ENCODE measurements at places on chromosomes 3 and 15. TPM values are rescaled to one million over a fixed set of nuclear protein-coding genes. Genes with fewer than 3 reads are reported as not detected.

DOCK3 gene
- 5.5 TPM for total RNA-seq

ZMYND10 gene
- 0.74 TPM for total RNA-seq

ARPP21 gene
- total RNA-seq = not detected

GCNT3 gene
- total RNA-seq = 0.20 TPM

GRCh38 chr3:5185093-5185673 lies 2.3 kb upstream of the EDEM1 start:
- peaks cover 26% of the 10 kb centered on the region for H3K4me1 ChIP-seq
- no peaks in the 10 kb centered on the region for H3K27me3 ChIP-seq
- H3K4me3 ChIP-seq = no peak overlapping the region
- peaks cover 5% of the 10 kb centered on the region for H3K36me3 ChIP-seq

DNA sequence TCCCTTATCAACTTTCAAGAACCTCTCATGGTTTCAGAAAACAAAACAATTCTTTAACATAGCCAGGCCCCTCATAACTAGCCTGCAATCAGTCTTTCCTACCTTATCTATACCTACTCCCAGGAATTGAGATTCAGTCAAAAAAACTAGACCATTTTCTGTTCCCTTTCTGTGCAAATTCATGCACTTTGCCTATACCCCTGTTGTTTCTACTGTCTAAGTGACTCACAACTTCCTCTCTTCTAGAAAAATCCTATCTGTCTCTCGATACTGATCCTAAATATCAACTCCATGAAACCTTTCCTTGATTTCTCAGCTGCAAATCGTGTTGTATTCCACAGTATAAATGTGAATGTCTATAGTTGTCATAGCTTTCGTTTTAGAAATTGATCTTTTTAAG lies 10.9 kb upstream of the IL1RAP start:
- H3K27ac ChIP-seq = no peak overlapping the region
- H3K4me1 ChIP-seq = 0 out of 2 replicates have a peak, but pooled peaks cover 4% of the 10 kb centered on the region
- H3K27me3 ChIP-seq = no peaks in the 10 kb centered on the region

GRCh38 chr15:40296561-40297230 lies 11.0 kb downstream of the PLCB2 start:
- H3K27me3 ChIP-seq = peaks cover 21% of the 10 kb centered on the region
- H3K4me3 ChIP-seq = no peak overlapping the region
- peaks cover 18% of the 10 kb centered on the region for H3K36me3 ChIP-seq
- peaks cover 28% of the 10 kb centered on the region for H3K4me1 ChIP-seq
- no peak overlapping the region for H3K27ac ChIP-seq
- no peak for DNase-seq

DNA sequence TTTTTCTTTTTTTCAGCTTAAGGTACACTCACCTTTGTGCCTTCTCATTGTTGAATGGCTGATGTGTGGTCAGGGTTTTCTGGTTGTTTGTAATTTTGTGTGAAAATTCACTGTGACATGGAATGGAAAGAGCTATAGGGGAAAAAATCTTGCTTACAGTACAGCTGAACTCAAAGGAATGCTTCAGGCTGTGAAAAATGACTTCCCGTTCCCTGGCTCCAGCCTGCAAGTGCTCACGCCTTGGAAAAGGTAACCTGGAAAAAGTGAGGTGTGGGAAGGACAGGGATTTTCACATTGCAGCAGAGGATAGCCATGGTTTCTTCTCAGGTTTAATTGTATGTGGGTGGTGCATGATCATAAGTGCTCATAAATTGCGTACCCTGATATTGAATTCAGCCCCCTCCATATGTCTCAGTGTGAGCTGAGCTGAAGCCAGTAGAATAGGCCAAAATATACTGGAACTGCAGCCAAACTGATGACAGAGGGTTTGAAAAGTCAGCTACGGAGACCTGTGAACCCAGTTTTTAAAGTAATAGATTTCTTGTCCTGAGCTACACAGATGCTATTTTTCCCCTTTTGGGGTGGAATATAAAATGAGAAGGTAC lies 228.7 kb upstream of the RASGRP1 start:
- H3K36me3 ChIP-seq = peaks cover 3% of the 10 kb centered on the region
- no peak overlapping the region for H3K27ac ChIP-seq
- H3K4me1 ChIP-seq = peaks cover 14% of the 10 kb centered on the region
- no peak overlapping the region for H3K4me3 ChIP-seq

GRCh38 chr3:18666655-18667054 lies 241.5 kb upstream of the SATB1 start:
- H3K4me3 ChIP-seq = no peak overlapping the region
- no peak overlapping the region for H3K27ac ChIP-seq
- H3K4me1 ChIP-seq = peaks cover 10% of the 10 kb centered on the region

- H3K27ac ChIP-seq = no peak overlapping the region
- no peak for DNase-seq
- H3K4me1 ChIP-seq = peaks cover 35% of the 10 kb centered on the region
Observed at GRCh38 chr15:52113235-52113634, 660 bp upstream of the BCL2L10 start.

DNA sequence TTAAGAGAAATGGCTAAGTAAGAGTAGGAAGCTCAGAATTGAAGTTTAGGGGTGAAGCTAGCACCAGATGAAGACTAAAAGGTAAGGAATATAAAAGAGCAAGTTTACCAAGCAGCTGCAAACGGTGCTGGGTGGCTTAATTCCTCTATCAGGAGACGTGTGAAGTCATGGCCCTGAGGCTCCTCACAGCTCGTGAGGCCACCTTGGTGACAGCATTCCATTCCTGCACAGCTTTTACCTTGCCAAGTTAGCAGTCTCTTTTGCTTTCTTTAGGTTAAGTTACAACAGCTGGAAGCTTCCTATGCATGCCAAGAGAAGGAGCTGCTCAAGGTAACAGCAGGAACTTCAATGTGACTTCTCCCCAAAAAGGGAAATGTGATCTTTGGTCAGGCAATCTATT lies 6.4 kb downstream of the TMCO5A start:
- no peak for DNase-seq
- H3K27me3 ChIP-seq = no peaks in the 10 kb centered on the region
- no peak overlapping the region for H3K27ac ChIP-seq
- no peak overlapping the region for H3K4me3 ChIP-seq
- H3K36me3 ChIP-seq = no peaks in the 10 kb centered on the region
- peaks cover 3% of the 10 kb centered on the region for H3K4me1 ChIP-seq

All from WTC11 (cell line).